Activated B cell treated with CpG ODN at 0.5 μM for 24 hours (primary cell): ENCODE measurements at places on chromosomes 4 and X. TPM values are rescaled to one million over a fixed set of nuclear protein-coding genes. Genes with fewer than 3 reads are reported as not detected.

The TACR3 gene
- not detected in 2 replicates for total RNA-seq

DNA sequence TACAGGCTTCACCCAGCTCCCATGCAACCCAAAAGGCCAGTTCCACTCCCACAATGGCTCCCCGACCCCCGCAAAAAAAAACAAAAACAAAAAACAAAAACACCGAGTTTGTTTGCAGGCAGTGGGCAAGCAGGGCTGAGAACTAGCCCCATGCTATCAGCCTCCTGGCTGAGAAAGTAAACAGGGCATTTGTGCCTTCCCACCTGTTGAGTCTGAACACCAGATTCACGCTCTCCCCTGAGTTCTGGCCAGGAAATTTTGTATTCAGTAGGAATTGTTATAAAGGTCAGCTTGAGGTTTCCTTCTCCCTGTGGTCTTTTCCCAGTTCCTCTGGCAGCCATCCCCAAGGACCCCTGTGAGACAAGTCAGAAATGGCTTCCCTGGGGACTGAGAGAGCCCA is 1066.5 kb downstream of the GLUD2 start:
- no peak for DNase-seq

DNA sequence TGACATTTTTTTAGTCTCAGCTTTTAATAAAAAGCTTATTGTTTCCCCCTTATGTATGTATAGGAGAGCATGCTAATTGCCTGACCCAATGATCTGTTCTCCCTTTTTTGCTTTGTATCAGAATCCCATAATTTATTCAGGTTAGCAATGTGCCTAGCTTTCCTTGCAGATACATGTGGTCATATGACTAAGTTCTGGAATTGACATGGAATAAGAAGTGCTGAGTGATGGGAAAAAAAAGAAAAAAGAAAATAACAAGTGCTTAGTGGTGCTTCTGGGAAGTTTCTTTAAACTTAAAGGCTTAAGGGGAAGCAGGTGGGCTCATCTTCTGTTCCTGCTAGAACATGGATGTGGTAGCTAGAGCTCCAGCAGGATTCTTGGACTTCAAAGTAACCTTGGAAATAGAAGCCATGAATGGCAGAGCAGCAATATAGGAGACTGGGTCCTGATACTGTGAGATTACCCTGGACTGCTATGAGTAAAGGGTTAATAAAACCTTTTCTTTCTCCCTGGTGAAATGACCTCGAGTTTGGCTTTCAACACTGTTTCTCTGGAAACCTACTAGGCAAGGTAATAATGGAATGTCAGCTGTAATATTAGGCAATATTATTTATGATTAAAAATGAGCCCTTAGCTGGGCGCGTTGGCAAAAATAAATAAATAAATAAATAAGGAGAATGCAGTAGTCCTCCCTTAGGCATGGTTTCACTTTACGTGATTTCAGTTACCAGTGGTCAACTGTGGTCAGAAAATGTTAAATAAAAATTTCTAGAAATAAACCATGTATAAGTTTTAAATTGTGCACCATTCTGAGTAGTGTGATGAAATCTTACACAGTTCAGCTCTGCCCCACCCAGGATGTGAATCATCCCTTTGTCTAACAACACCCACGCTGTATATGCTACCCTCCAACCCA is 16.7 kb upstream of the RBM41 start:
- DNase-seq, result no peak

- DNase-seq, result no peak
Observed at GRCh38 chrX:111881715-111882114, 5.7 kb downstream of the TRPC5OS start.

DNA sequence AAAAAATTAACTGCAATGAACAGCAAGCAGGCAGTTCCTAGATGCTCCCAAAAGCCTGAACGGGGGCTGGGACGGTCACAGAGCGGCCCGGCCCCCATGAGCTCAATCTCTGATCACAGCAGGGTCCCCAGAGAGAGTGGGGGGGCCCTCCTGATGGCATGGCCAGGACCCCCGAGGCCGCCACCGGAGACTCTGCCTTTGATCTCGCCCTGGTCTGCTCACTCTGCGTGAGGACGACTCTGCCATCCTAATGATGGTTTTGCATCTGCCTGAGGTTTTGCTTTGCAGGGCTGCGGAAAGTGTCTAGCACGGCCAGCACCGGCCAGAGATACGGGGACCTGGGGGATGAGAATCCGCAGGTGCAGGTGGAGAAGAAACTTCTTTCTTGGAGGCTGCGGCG is 103.8 kb downstream of the SHOX start:
- DNase-seq, result no peak

DNA sequence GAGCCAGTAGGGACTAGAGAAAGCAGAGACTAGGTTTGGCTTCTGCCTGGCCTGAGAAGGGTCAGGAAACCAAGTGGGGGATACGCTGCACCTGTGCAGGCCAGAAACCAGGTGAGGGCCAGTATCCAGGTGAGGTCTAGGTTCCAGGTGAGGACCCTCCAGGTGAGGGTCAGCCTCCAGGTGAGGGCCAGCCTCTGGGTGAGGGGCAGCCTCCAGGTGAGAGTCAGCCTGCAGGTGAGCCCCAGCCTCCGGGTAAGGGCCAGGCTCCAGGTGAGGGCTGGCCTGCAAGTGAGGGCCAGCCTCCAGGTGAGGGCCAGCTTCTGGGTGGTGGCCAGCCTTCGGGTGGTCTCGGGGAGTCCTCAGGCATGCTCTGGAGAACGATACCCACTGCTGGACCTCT is 238.8 kb downstream of the USP46 start:
- no peak for DNase-seq

The XKRX gene
- total RNA-seq, result 2.0 and 2.2 TPM in 2 replicates

The KIF4A gene
- total RNA-seq, result 0.49 TPM in 2 replicates

DNA sequence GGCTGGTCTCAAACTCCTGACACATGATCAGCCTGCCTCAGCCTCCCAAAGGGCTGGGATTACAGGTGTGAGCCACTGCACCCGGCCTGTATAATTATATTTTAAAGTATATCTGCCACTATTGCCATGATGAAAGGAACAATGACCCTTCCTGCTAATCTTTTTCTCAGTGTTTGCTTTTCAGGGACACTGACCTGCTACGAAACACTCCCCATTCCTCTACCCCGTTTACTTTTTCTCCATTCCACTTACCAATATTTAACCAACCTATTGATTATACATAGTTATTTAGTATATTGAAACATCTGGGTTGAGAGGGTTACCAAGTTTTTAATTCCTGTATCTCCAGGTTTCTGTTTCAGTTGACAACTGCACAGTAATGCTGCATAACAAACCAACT is 331.9 kb upstream of the NDST3 start:
- DNase-seq, result no peak
